ENCODE measurements at places on chromosomes 4 and X.

DNA sequence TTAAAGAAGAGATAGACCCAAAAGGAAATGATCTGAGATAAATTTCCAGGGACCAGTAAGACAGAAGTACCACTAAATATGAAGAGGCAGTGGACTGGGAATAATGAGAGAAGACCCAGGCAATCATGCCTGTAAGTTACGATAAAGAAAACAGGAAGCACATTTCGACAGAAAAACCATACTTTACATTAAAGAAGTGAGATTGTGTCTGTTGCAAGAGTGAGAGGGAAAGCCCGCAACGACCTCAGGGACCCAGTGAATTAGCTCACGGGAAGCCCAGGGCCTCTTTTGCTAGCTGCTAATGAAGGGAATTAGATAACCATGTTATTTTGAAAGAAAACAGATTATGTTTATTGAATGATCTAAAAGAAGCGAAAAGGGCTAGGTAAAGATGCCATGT lies 28.9 kb upstream of the ACSL1 start:
- DNase-seq = no peak

GRCh38 chr4:139312552-139313332 lies 10.5 kb upstream of the NDUFC1 start:
- no peak for DNase-seq

DNA sequence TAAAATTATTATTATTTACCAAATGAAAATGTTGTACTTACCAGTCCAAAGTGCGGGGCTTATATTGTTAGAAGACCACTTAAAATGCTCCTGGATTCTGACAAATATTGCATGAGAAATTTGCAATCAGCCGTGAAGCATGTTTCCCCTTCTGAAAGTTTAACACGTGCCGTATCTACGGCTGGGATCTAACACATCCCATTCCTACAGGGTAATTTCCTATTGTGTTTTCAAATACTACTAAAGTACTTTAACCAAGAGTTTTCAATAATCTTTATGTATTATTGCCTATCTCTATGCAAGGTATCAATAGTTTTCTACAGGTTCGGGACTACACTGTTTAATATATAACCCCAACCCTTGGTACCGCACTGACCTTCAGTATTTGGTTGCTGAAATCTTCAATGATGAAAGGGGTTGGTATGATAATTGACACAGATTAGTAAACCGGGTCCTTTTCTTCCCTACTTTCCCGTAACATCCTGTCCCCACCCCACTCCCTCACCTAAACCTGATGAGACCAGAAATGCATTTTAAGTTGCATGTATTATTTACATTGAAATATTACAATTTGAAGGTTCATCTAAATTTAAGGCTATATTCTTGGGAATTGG lies 795 bp upstream of the BRWD3 start:
- DNase-seq = no peak

DNA sequence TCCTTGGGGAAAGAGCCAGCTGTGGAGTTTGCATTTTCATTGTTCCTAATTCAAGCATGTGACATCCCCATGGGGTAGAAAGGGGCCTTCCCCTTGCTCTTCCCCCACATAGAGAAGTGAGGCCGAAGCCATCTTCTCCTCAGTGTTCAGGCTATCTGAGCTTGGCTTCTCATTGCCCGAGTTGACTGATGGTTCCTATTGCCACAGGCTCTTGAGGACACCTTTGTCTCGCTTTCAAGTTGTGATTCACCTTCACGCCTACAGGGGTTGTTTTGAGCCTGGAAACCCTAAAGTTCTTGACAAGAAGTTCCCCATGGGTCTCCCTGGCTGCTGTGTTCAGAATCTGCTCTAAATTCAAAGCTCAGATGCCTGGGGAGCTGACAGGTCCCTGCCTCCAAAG lies 25.0 kb downstream of the CCNQ start:
- no peak for DNase-seq

- no peak for DNase-seq
These were observed 7.0 kb downstream of the PRSS12 start for GRCh38 chr4:118345813-118346212.

Measured in islet precursor cell (in vitro differentiated cells).